ENCODE measurements at places on chromosomes 3 and 15.

GRCh38 chr3:45176912-45177311, 30.7 kb upstream of the CDCP1 start:
- no peak for DNase-seq

GRCh38 chr3:112794622-112795172, 52.0 kb downstream of the CD200R1L start:
- DNase-seq: no peak

DNA sequence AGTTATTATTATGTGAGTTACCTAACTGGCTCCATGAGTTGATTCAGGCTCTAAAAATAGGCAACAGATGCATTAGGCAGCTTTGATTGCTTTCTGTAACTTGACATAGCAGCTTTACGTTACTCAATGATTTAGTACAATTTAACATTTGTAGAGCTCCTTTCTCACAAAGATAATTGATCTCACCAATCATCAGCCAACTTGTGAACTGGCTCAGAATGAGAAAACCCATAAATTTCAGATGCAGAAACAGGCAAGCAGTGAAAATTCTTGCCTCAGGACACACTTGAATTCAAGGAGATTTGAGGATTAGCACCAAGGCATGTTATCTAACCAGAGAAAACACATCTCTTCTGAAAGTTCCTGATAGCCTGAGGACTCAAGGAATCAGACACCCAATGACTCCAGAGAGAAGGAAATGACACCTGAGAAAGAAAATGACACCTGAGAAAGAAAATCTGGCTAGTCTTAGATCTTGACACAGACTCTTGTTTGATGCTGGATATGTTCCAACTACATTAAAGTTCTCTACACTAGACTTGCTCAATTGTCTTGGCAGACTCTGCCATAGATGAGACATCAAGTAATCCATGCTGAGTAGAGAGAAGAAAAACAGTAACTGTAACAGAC, 315.1 kb upstream of the CBLB start:
- no peak for DNase-seq

DNA sequence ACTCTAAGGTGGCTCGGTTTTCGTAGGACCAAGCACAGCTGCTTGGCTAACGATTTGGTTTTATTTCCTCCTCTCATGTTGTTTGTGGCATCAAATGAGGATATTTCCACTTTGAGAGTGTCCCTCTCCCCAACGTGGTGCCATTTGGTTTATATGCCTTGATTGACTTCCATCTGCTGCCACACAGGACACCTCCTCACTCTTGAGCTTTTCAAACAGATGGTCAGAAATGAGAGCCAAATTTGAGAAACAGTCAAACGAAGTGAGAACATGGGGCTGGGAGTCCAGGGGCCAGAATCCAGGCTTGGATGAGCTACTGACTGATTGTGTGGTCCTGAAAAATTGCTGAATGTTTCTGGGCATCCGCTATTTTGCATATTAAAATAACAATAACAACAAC, 43.5 kb downstream of the CEMIP start:
- DNase-seq: no peak

DNA sequence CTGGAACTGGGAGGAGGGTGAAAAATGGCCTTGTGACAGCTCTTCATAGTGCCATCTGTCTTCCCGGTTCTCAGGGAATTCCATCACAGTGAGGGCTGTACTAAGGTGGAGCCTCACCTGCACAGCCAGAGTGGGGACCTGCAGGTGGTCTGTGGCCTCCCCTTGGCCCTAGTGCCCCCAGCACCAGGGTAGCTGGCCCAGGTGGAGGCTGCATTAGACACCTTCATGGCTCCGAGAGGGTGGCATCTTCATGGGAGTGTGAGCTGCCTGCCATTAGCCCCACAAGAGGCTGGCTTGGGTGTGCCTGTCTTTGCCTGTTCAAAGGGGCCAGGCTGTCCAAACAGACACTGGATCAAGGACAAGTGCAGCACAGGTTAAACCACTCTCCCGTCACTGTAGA, 95.5 kb upstream of the PRR23E start:
- DNase-seq: no peak

DNA sequence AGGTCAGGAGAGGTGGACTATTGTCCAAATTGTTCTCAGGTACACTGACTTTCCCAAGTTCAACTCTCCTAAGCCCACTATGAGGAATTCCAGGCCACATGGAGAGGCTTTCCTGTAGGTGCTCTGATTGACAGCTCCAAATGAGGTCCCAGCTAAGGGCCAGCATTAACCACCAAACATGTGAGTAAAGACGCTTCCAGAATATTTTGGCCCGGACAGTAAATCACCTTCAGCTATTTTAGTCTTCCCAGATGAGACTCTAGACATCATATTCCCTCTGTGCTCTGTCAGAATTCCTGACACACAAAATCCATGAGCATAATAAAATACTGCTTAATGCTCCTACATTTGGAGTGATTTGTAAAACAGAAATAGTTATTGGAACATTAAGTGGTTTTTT, 135.5 kb downstream of the TGFBR2 start:
- no peak for DNase-seq

DNA sequence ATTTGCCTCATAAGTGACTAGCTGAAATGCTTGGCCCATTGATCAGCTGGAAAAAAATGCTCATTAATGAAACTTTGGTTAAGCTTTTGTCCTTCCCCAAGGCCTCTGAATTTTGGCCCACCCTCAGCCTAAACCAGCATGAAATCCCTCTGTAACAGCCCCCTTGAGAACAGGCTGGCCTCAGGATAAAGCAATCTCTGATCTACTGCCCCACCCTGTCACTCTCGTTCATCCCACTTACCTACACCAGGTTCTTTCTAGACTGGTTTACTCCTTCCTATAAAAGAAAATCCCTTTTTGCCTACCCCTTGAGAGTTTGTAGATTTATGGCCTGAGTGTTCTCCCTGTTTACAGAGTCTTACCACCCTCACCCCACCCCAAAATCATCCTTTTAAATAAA, 3.4 kb upstream of the AEN start:
- DNase-seq: no peak

- DNase-seq: no peak
These were observed 33.8 kb upstream of the RAB11A start for GRCh38 chr15:65835447-65835846.

DNA sequence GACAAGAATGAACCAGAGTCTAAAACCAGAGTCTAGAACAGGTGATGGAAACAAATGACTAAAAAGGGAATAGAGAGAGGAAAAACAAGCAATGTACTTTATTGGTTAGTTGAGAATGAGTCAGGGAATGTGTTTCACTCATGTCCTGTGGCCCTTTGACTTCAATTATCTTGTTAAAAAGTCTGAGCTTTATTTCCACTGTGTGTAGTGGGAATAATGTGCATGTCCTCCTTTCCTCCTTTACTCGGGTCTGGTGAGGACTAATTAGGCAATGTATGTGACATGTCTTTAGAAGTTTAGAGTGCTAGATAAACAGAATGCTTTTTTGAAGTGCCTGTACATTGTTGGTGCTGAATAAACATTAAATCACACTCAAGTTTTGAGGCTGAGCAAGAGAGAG, 21.3 kb downstream of the LSAMP start:
- no peak for DNase-seq

DNA sequence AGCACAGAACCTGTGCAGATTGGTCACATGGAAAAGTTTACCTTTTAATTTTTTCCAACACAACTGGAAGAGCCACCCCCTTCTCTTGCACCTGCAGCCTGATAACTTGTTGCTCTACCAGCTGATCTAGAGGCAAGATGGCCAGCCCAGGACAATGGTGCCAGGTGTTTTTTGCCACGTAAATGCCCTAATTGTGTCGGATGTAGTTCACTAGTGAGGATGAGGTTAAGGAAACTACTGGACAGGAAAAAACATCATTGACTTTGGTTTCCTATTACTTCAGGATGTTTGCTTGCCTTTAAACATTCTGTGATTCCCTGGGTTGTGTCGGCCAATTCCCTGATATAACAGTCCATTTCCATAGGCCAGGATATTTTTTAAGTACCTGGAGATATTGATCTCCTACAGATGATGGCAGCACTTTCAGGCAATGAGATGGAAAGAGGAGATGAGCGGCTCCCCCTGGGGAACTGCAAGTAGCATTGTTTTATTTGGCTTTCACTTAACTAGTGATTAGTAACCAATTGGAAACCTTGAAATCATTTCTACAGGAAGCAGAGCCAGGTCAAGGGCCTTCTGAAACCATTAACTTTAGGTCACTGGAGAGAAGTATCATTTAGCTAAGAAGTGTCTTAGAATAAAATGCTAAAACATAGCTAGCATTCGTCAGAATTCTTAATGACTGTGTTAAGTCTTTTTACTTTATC, 72.5 kb downstream of the OSBPL10 start:
- DNase-seq: no peak

GRCh38 chr15:39511000-39511915, 69.6 kb upstream of the THBS1 start:
- DNase-seq: no peak

- DNase-seq: no peak
These were observed 121.3 kb downstream of the CHST2 start for GRCh38 chr3:143240886-143241285.

GRCh38 chr3:80018375-80018774, 250.6 kb upstream of the ROBO1 start:
- DNase-seq: no peak

DNA sequence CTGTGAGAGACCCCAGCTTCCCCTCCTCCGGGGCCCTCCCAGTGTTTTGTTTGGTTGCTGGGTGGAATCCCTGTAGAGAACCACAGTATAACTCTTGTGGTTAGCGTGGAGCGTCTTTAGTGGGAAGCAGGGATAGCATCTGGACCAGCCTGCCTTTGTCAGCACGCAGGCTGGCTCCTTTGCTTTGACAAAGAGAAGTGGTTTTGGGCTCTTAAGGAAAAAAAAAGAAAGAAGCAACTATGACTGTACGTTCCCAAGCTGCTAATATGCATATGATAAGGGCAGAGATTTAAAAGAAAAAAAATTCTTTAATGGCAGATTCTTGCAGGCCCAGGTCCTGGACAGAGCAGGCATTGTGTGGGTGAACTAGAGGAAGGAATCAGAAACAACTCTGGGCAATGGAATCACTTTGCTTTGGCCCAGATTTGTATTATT, 340.8 kb upstream of the CTDSPL start:
- no peak for DNase-seq

- DNase-seq: no peak
These were observed 7.2 kb downstream of the EOMES start for GRCh38 chr3:27714692-27715453.

- DNase-seq: no peak
These were observed 766.5 kb downstream of the NTRK3 start for GRCh38 chr15:87489902-87490665.

DNA sequence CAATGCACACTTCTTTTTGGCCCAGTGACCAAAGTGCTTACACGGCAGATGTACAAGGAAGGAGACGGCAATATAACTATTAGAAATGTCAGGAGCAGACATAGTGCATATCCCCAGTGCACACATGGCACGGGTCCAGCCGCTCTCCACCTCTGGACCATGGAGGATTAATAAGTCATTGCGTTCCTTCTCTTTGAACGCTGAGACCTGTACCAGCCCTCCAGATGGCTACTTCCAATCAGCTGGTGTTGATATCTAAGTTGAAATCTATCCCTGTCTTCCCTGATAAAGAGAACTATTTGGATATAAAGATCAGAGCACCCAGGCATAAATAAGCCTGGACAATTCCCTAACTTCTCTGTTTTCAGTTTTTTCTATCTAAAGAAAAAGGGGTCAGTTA, 212.5 kb downstream of the CADPS start:
- no peak for DNase-seq

DNA sequence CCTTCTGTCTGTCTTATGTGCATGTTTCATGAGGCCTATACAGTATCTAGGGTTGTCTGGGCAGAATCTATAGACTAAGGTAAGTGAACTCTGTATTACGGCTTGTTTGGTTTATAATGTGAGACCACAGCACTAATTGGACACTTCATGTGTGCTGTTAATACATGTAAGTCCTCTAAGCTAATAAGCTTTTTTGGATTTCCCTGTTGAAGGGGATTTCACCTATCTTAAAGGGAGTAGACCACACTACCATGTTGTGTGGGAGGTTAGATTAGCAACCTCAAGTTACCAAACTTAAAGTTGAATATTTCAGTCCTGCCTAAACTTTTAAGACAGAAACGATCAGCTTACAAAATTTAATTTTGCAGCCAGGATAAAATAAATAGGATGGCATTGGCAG, 189.8 kb upstream of the GOLIM4 start:
- DNase-seq: no peak

- no peak for DNase-seq
These were observed 20.4 kb downstream of the ISG20 start for GRCh38 chr15:88658972-88659931.

All from cortex of kidney (tissue), 1 donor.